ENCODE measurements at places on chromosomes 2 and 18.

DNA sequence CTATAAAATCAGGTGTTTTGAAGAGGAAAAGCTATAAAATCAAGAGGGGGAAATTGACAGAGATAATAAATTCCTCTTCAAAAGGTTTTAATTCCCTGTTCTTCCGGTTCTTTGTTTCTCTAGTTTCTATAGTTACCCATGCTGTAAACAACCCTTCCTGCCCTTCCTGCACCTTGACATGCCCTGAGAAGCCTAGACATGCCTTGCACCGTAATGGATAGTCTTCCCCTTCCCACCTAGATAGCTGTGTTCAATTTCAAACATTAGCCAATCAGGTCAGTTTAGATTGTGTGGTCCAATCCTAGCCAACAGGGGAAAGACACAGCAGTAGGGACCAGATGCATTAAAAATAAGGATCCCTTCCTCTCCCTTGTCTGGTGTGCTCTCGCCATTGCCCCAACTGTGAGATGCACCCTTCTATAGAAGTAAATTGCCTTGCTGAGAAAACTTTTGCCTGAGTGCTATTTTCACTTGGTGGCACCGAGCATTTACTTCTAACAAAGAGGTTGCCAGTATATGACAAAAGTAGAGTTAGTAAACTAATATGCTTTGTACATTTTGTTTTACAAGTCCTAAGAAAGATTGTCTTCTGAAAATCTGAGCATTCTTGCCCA is 27.1 kb downstream of the SULT1C4 start:
- no peak for DNase-seq

DNA sequence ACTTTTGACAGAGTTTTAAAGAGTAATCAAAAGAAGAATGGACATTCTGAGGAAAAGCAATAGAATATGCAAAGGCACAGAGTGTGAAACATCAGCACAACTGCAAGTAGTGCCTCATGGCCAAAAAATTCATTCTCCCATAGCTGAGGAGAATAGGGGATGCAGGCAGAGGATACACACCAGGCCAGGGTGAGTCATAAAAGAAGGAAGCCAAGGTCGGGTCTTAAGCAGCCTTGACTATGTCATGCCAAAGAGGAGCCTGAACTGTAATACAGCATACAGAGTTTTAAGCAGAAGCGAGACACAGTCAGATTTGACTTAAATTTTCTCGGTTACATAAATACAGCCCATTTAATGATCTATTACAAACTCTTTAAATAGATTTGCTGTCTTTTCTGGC is 165.0 kb downstream of the LNPK start:
- DNase-seq = no peak

DNA sequence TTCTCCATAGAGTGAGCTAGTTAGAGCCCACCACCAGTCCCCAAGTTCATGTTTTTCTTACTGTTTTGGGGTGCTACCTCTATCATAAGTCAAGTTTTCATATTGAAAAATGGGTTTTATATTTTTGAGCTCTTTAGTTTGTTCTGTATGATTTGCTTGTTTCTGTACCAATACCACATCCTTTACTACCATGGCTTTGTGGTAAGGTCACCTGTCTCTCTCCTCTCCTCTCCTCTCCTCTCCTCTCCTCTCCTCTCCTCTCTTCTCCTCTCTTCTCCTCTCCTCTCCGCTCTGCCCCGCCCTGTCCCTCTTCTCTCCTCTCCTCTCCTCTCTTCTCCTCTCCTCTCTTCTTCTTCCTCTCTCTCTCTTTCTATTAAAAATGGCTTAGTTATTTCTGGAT is 22.1 kb upstream of the LBH start:
- DNase-seq = no peak

DNA sequence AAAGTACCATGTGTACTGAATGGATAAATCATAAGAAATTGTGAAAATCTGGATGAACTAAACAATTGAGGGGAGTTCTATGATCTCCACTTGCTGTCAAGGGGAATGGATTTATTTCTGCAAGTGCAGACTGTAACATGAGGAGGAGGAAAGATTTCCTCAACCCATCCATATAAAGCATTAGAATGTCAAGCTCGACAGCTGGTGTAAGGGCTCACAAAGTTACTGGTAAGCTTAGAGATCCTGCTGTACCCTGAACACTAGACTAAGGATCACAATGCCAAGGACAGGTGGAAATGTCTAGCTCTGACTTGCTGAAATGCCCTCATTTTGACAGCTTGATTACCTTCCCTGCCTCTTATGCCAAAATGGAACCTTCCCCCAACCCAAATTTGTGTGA is 125.3 kb downstream of the TCF4 start:
- no peak for DNase-seq

DNA sequence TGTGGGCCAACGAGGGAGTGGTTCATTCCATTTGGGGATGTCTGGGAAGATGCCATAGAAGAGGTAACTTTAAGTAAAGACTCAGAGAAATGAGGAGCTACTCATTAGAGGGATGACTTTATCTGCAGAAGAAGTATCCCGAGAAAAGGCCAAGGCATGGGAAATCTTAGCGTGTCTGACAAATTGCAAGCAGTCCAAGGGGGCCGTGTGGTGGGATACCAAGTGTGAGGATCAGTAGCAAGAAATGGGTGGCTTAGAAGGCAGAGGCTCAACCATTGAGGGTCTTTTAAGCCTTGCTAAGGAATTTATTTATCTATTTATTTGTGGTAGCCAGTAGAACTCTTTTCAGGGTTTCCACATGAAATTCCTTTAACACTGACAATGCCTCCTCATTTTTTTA is 436.4 kb downstream of the RNF144A start:
- DNase-seq = no peak

- DNase-seq = no peak
Measured at GRCh38 chr18:4360221-4360715, 94.8 kb downstream of the DLGAP1 start.

Measured in effector memory CD4-positive, alpha-beta T cell (primary cell).